ENCODE measurements at places on chromosomes 16 and 17.

DNA sequence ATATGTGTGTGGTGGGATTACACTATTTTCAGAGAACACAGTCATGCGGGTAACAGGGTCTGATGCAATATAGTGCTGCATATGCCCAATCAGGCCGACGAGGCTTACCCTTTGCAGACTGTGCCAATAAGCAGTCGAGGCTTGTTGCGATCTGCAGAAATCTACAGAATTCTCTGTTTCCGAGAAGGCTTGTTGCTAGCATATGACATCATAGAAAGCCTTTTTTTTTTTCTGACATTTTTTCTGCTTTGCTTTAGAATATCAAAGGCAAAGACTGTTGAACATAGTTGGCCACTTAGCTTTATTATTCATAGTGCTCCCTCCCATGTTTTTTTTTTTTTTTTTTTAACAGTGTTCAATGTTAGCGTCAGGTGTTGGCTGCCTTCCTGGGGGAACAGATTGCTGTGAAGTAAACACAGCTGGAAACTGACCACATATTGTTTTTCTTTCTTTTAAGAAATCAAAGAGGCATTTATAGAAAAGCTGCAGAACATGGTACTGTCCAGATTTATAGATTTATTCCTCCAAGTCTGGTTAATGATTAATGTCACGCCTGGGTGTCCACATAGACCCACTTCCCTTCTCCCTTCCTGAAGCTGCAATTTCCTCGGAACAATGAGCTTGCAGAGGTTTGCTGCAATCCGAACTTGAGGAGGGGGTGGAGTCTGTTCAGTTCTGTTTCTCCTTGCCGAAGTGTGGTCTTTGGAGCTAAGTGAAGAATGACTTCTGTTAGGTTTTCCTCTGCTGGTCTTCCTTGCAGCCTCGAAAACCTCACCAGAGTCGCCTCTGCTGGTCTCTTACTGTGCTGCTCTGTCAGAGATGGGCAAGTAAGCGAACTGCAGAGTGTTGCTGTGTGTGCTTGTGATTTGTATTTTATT, 87.3 kb downstream of the MAP2K6 start:
- DNase-seq: no peak

DNA sequence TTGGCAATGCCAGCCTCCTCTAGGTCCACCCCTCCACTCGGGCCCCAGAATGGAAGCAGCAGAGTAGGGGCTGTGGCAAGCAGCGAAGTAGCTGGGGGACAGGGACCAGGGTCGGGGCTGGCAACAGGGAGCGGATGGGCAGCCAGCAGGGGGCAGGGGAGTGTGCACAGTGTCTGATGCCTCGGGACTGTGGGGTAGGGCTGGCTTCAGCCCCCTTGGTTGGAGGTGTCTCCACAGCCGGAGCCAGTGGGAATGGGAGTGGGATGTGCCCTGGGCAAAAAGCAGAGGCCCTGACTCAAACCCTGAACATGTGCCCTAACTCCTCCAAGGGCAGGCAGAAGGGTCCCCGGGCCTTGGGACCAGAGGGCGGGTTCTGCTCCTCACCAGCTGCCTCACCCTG, 18.5 kb upstream of the ARHGAP27 start:
- no peak for DNase-seq

DNA sequence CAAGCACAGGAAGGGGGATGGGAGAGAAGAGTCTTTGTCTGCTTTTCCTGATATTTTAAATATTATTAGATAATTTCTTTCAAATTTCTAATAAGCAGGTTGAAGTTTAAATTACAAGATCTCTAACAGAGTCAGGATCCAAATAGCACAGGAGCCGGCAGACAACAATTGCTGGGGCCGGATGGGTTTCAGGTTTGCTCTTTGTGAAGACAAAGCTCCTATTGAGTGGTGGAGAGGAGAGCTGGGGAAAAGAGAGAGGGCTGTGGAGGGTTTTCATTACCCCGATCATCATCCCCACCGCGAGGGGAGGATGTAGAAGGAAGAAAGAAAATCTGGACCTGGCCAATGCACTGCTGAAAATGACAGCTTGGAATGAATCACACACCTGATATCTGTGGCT, 197.3 kb downstream of the SOX9 start:
- no peak for DNase-seq

DNA sequence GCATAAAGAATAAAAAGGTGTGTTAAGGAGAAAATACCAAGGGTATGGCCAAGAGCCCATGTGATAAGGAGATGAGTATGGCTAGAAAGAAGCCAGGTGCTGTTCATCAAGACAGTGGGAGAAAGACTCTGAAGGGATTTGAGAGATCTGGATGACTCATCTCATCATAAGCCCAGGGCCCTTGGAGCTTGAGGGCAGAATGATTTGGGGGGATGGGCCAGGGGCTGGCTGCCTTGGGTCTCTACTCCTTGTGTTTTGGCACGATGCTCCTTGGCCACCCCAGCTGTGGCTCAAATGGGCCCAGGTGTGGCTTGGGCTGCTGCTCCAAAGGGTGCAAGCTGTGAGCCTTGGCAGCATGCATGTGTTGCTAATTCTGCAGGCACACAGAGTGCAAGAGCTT, 14.5 kb upstream of the TNFRSF13B start:
- no peak for DNase-seq

Data from GM12892 (cell line).